ENCODE measurements at places on chromosomes 11 and 22. TPM values are rescaled to one million over a fixed set of nuclear protein-coding genes. Genes with fewer than 3 reads are reported as not detected.

Gene VPS11
- 22.2 TPM for total RNA-seq

Gene ARVCF
- 12.2 TPM for total RNA-seq

Gene SLC29A2
- total RNA-seq, result under 0.01 TPM

Gene TKFC
- 8.9 TPM for total RNA-seq

Gene HTR3A
- not detected for total RNA-seq

Gene GRM5
- total RNA-seq, result under 0.01 TPM

Gene PLEKHA7
- total RNA-seq, result not detected

Gene CBLIF
- not detected for total RNA-seq

Gene FXYD6
- not detected for total RNA-seq

Gene OR6T1
- not detected for total RNA-seq

Gene UFD1
- 138 TPM for total RNA-seq

Gene MRGPRE
- not detected for total RNA-seq

GRCh38 chr11:26844963-26845362 is 123.1 kb upstream of the SLC5A12 start:
- DNase-seq, result no peak
- H3K36me3 ChIP-seq, result no peaks in the 10 kb centered on the region
- H3K4me1 ChIP-seq, result peaks cover 7% of the 10 kb centered on the region
- no peaks in the 10 kb centered on the region for H3K27me3 ChIP-seq

GRCh38 chr22:38461057-38461413 is 6.0 kb upstream of the KCNJ4 start:
- H3K36me3 ChIP-seq, result no peaks in the 10 kb centered on the region
- no peak overlapping the region for H3K27ac ChIP-seq
- no peak overlapping the region for H3K4me3 ChIP-seq
- DNase-seq, result no peak
- H3K27me3 ChIP-seq, result peaks cover 55% of the 10 kb centered on the region

DNA sequence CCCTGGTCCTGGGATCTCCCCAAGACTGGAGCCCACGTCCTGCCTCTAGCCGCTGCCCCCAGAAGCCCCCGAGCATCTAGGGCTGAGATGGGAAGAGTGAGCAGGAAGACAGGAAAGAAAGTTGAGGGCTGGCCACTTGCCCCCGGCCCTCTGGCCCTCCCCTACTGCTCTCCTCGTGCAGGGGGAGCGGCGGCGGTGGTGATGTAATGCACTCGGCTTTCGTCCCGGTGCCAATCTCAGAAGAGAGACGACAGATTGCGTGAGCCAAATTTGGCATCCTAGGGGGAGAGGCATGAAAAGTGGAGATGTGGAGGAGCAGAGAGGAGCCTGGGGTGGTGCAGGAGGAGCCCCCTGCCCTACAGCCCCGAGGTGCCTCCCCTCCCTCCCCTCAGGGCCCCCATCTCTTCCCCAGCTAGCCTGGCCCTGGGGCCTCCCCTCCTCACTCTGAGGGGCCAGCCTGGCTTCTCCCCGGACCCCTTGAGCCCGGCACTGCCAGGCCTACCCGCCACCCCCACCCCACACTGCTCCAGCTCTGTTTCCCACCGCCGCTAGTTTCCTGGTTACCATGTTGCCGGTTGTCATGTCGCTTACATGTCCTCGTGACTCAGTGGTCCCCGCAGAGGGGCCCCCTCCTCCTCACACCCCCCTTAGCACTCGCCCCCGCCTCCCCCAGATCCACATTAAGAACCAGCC is 2.5 kb downstream of the KCNJ4 start:
- H3K27me3 ChIP-seq, result peaks cover 89% of the 10 kb centered on the region
- peak; percentile 26 for DNase-seq
- H3K4me1 ChIP-seq, result no peaks in the 10 kb centered on the region
- no peak overlapping the region for H3K4me3 ChIP-seq
- H3K27ac ChIP-seq, result no peak overlapping the region
- no peaks in the 10 kb centered on the region for H3K36me3 ChIP-seq

- peaks cover 1% of the 10 kb centered on the region for H3K36me3 ChIP-seq
- no peak overlapping the region for H3K27ac ChIP-seq
- H3K27me3 ChIP-seq, result no peaks in the 10 kb centered on the region
- H3K4me1 ChIP-seq, result no peaks in the 10 kb centered on the region
Measured at GRCh38 chr22:27937453-27937852, 18.4 kb upstream of the PITPNB start.

DNA sequence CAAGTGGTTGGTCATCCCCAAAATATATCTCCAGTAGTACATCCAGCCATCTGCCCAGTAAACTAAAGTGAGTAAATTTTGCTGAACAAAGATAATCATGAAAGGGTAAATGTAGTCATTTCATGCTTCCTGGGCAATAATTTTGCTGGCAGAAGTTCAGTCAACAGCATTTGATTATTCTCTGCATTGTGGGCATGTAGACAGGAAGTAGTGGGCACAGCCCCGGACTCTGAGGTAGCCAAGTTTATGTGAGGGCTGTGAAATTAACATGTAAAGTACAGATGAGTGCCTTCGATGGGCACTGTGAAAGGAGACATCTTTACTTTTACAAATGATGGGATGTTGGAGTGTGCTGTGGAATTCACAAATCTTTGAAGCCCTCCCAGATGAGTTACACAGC is 312.2 kb upstream of the MTNR1B start:
- H3K4me1 ChIP-seq, result no peaks in the 10 kb centered on the region
- no peak overlapping the region for H3K27ac ChIP-seq
- no peaks in the 10 kb centered on the region for H3K27me3 ChIP-seq
- no peaks in the 10 kb centered on the region for H3K36me3 ChIP-seq
- no peak overlapping the region for H3K4me3 ChIP-seq
- no peak for DNase-seq

DNA sequence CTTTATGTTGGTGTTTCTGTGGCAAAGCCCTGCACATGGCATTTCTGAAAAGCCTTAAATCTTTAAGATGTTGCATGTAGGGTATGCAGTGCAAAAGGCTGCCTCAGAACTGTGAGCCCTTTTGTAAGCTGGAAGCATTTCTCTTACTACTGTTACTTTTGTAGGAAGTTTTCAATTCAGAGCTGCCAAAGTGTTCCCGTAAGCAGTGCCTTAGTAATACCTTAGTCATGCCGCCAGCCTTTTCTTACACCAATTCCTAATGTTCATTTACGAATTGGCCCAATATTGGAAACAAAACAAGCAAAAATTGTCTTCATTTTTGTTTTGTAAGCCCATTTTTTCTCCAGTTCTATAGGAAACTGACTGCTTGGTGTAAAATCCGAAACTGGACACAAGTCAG is 67.4 kb upstream of the RASSF10 start:
- no peaks in the 10 kb centered on the region for H3K4me1 ChIP-seq
- H3K36me3 ChIP-seq, result peaks cover 36% of the 10 kb centered on the region
- no peak overlapping the region for H3K4me3 ChIP-seq
- no peak overlapping the region for H3K27ac ChIP-seq

GRCh38 chr11:118437208-118438125 is 1.2 kb downstream of the KMT2A start:
- peak overlapping the region; percentile 99 for H3K4me3 ChIP-seq
- H3K4me1 ChIP-seq, result peaks cover 11% of the 10 kb centered on the region
- no peaks in the 10 kb centered on the region for H3K36me3 ChIP-seq
- peak overlapping the region; percentile 95 for H3K27ac ChIP-seq
- H3K27me3 ChIP-seq, result no peaks in the 10 kb centered on the region

GRCh38 chr22:39428597-39429071 is 28.2 kb upstream of the MGAT3 start:
- DNase-seq, result no peak
- no peak overlapping the region for H3K27ac ChIP-seq
- H3K4me1 ChIP-seq, result peaks cover 4% of the 10 kb centered on the region
- H3K27me3 ChIP-seq, result no peaks in the 10 kb centered on the region
- H3K36me3 ChIP-seq, result peaks cover 57% of the 10 kb centered on the region
- no peak overlapping the region for H3K4me3 ChIP-seq

GRCh38 chr22:45312856-45313255 is 3.1 kb downstream of the FAM118A start:
- H3K4me1 ChIP-seq, result peaks cover 20% of the 10 kb centered on the region
- no peak overlapping the region for H3K4me3 ChIP-seq
- no peaks in the 10 kb centered on the region for H3K27me3 ChIP-seq
- no peaks in the 10 kb centered on the region for H3K36me3 ChIP-seq
- no peak for DNase-seq

DNA sequence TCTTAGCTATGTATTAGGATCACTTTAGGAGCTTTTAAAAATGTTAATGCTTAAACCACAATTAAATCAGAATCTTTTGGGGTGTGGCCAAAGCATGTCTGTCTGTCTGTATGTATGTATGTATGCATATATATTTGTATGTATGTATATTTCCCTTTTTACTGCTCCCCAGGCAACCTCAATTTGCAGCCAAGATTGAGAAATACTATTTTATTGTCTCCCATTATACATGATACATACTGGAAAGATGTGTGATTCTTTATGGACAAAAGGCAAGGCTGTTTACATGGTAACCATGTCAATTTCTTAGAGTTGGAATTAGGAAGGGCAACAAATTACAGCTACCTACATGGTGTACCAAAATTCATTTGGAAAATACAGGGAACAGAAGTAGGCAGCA is 783.6 kb downstream of the ETS1 start:
- no peak overlapping the region for H3K4me3 ChIP-seq
- H3K27ac ChIP-seq, result no peak overlapping the region
- no peaks in the 10 kb centered on the region for H3K27me3 ChIP-seq
- H3K36me3 ChIP-seq, result no peaks in the 10 kb centered on the region
- H3K4me1 ChIP-seq, result no peaks in the 10 kb centered on the region

- H3K27ac ChIP-seq, result no peak within 1 kb of the TSS
- no peak within 1 kb of the TSS for H3K4me3 ChIP-seq
- peak; percentile 58 for DNase-seq
- no peaks in the 10 kb centered on the region for H3K36me3 ChIP-seq
Measured at GRCh38 chr11:57751676-57752253, at the start of gene BTBD18. Gene BTBD18, minus strand, starts transcription at chr11:57751819. Its CDS starts 631 bp downstream, at chr11:57751188.

GRCh38 chr22:41919357-41920224 is 4.7 kb upstream of the SHISA8 start:
- H3K4me1 ChIP-seq, result no peaks in the 10 kb centered on the region
- H3K27me3 ChIP-seq, result peaks cover 38% of the 10 kb centered on the region
- DNase-seq, result peak; percentile 11
- no peak overlapping the region for H3K27ac ChIP-seq
- no peaks in the 10 kb centered on the region for H3K36me3 ChIP-seq

DNA sequence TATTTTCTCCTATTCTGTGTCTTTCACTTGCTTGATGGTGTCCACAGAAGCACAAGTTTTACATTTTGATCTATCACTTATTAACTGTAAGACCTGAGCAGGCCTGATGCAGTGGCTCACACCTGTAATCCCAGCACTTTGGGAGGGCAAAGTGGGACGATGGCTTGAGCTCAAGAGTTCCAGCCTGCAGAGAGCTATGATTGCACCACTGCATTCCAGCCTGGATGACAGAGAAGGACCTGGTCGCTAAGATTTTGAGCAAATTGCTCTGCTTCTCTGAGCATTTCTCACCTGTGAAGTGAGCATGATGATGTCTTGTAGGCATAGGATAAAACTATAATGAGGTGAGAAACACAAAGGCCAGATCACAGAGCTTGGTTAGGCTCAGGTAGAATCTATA is 6.7 kb downstream of the CCDC87 start:
- H3K27ac ChIP-seq, result no peak overlapping the region
- no peak overlapping the region for H3K4me3 ChIP-seq
- no peaks in the 10 kb centered on the region for H3K36me3 ChIP-seq
- no peaks in the 10 kb centered on the region for H3K4me1 ChIP-seq

DNA sequence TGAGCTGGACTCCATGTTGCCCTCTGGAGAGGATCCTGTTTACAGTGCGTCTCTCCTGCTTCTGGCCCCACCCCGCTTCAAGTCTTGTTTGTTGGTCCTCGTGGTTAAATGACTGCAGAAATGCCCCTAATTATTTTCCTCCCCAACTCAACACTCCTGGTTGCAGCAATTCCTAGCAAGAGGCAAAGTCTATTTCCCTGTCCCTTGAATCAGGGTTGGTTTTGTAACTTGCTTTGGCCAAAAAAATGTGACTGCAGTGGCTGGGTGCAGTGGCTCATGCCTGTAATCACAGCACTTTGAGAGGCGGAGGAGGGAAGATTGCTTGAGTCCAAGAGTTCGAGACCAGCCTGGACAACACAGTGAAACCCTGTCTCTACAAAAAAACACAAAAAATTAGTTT is 41.0 kb upstream of the FGF3 start:
- no peaks in the 10 kb centered on the region for H3K4me1 ChIP-seq
- no peak for DNase-seq
- H3K27me3 ChIP-seq, result peaks cover 63% of the 10 kb centered on the region
- H3K27ac ChIP-seq, result no peak overlapping the region

GRCh38 chr22:30606455-30607299 is at the start of gene TCN2:
Gene TCN2, plus strand, starts transcription at chr22:30607174. Its CDS starts 158 bp downstream, at chr22:30607332.
- no peaks in the 10 kb centered on the region for H3K36me3 ChIP-seq
- peak within 1 kb of the TSS; percentile 56 for H3K4me3 ChIP-seq
- H3K27ac ChIP-seq, result peak within 1 kb of the TSS; percentile 72
- no peaks in the 10 kb centered on the region for H3K27me3 ChIP-seq
- peaks cover 14% of the 10 kb centered on the region for H3K4me1 ChIP-seq

- H3K27me3 ChIP-seq, result peaks cover 43% of the 10 kb centered on the region
- no peaks in the 10 kb centered on the region for H3K36me3 ChIP-seq
- no peaks in the 10 kb centered on the region for H3K4me1 ChIP-seq
- H3K27ac ChIP-seq, result no peak overlapping the region
- no peak overlapping the region for H3K4me3 ChIP-seq
Measured at GRCh38 chr11:123405123-123405592, 24.9 kb upstream of the GRAMD1B start.

DNA sequence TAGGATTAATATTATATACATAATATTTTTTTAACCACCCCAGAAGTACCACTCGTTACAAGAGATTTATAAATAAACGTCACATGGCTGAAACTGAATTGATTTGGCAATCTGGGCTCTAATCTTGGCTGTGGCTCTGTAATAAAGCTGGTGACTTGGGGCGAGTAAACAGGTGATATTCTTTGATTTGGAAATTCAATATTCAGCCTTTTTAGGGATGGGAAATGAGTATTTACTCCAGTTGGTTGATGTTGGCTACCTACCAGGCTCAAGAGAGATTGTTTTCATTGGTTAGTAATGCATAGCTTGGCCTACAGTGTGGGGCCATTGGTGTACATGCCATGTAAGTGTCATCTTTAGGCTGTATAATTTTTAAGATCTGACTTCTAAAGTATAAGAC is 117.7 kb upstream of the SORL1-AS1 start:
- no peak for DNase-seq
- peaks cover 2% of the 10 kb centered on the region for H3K4me1 ChIP-seq
- no peaks in the 10 kb centered on the region for H3K36me3 ChIP-seq
- no peak overlapping the region for H3K4me3 ChIP-seq
- H3K27ac ChIP-seq, result no peak overlapping the region

GRCh38 chr22:48951836-48952235 is 875.8 kb downstream of the BRD1 start:
- no peak overlapping the region for H3K4me3 ChIP-seq
- no peaks in the 10 kb centered on the region for H3K4me1 ChIP-seq
- H3K36me3 ChIP-seq, result no peaks in the 10 kb centered on the region
- H3K27ac ChIP-seq, result no peak overlapping the region
- H3K27me3 ChIP-seq, result no peaks in the 10 kb centered on the region

All from IMR-90 (cell line).